Activated CD4-positive, CD25-positive, alpha-beta regulatory T cell treated with anti-CD3 and anti-CD28 coated beads, Interleukin-2, amount 50 U/mL, for 72 hours (primary cell): ENCODE measurements at places on chromosomes 1 and 21.

GRCh38 chr21:27534206-27534605 lies 567.3 kb upstream of the ADAMTS5 start:
- DNase-seq: no peak

DNA sequence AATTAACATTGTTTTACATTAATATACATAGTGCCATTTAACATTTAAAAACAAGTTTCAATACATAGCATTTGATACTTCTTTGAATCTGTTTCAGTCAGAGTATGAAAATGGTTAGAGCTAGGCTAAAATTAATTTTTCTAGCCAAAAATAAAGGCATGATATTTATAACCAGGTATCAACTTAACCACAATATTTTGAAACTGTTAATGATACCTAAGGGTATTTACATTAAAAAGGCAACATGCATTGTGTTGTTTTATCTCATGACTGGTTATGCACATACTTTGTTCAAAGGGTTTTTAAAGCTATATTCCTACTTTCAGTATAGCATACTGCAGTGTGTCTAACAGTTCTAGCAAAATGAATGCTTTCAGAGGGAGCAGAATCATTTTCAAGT lies 130.0 kb downstream of the HS2ST1 start:
- DNase-seq: no peak

GRCh38 chr1:168567007-168567406 lies 9.4 kb upstream of the XCL1 start:
- no peak for DNase-seq

GRCh38 chr1:180291004-180291403 lies 60.9 kb downstream of the LHX4 start:
- DNase-seq: no peak

DNA sequence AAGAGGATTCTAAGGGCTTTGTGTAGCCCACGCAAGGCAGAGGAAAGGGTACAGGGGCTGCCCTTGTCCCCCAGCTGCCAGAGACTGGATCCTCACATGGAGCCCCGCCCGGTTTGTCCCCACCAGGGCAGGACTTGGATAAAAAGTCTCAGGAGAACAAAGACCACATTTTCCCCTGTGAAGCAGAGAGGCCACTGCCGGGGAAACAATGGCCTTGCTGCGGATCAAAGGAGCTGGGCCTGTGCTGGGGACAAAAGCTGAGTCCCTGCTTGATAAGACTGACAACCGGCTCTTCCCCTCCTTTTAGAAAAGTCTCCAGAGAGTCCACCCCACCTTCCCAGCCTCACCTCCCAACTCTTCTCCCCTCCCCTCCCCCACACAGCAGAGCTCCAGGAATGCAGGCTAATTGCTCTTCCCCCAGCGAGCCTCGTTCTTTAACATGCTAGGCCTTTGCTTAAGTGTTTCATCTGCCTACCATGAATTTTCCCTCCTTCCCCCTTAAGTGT lies 142.4 kb downstream of the PLPP3 start:
- DNase-seq: no peak

- no peak for DNase-seq
Observed at GRCh38 chr1:41499591-41499990, 15.1 kb upstream of the EDN2 start.
